Activated CD8-positive, alpha-beta memory T cell treated with anti-CD3 and anti-CD28 coated beads, Interleukin-2, amount 10 ng/mL, durations not matched to agents 7 days and 5 days (primary cell): ENCODE measurements at places on chromosomes 2 and 18. TPM values are rescaled to one million over a fixed set of nuclear protein-coding genes. Genes with fewer than 3 reads are reported as not detected.
A peak's percentile ranks its signal among the peaks of the same experiment; 100 is the strongest.

The BOLL gene
- not detected for total RNA-seq

The PTCD3 gene
- 172 TPM for total RNA-seq

The CHRNG gene
- not detected for total RNA-seq

The PFN4 gene
- total RNA-seq: not detected

The SIX3 gene
- total RNA-seq: 0.21 TPM

The SOX11 gene
- total RNA-seq: not detected

The MLPH gene
- total RNA-seq: not detected

The TACR1 gene
- total RNA-seq: not detected

The ELOA2 gene
- total RNA-seq: not detected

The LYPD1 gene
- total RNA-seq: not detected

The OR6B2 gene
- total RNA-seq: not detected

The SIX2 gene
- not detected for total RNA-seq

The LINC00305 gene
- not detected for total RNA-seq

The OR6B3 gene
- total RNA-seq: not detected

The UBXN2A gene
- total RNA-seq: 13.1 TPM

The SMAD7 gene
- 18.5 TPM for total RNA-seq

The GAREM2 gene
- total RNA-seq: 2.5 TPM

The SKOR2 gene
- not detected for total RNA-seq

The TXNL4A gene
- 151 TPM for total RNA-seq

The RFTN2 gene
- total RNA-seq: not detected

DNA sequence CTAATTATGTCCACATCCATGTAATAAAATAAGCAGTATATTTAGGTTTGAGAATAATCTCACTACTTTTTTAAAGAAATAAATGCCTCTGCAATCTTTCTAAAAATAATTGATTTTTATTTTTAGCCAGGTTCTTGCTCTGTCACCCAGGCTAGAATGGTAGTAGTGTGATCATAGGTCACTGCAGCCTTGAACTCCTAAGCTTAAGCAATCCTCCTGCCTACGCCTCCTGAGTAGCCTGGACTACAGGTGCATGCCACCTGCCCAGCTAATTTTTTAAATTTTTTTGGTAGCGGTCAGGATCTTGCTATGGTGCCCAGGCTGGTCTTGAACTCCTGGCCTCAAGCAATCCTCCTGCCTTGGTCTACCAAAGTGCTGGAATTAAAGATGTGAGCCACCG, 133.3 kb downstream of the CAMKMT start:
- no peak overlapping the region for H3K27ac ChIP-seq
- no peak overlapping the region for H3K4me3 ChIP-seq
- H3K27me3 ChIP-seq: no peaks in the 10 kb centered on the region
- H3K4me1 ChIP-seq: no peaks in the 10 kb centered on the region

- no peaks in the 10 kb centered on the region for H3K27me3 ChIP-seq
- no peak for DNase-seq
- no peak overlapping the region for H3K27ac ChIP-seq
- H3K4me1 ChIP-seq: no peaks in the 10 kb centered on the region
- no peaks in the 10 kb centered on the region for H3K36me3 ChIP-seq
- H3K4me3 ChIP-seq: no peak overlapping the region
Measured at GRCh38 chr2:66995636-66996035, 401.5 kb upstream of the ETAA1 start.

DNA sequence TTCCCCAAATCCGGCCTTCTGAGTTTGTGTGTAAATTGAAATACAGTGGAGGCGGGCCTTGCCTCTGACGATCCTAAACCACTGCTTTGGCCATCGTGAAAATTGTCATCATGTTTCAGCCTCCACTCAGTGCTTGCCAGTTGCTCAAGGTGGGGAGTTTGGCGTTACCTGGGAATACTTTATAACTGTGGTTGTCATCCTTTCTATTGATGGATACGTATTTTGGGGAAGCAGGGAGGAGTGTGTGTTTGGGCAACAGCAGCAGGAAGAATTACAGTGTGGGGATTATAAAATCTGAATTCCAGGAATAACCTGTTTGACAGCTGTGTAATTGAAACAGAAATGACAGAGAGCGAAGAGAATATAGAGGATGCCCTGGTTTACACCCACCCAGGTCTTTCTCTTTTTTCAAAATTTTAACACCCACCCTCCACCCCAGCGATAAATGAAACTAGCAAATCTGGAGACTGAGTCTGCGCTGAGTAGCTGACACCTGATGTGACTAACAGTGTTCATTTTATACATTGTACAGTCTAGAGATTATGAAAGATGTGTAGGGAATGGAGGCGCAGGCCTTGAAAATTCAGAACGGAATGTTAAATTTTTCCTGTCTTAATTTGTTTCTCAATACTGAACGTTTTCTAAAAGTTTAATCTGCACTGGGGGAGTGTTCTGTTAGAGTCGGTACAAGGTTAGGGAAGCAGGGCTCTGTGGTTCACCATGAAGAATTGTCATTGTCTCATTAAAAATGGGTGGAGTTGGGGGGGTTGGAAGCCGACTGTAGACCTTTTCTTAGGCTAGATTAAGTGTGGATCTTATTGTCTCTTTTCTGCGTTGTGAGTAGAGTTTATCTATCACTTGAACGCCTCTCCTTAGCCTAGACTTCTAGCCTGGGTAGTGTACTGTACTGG, 1.6 kb downstream of the MAP4K4 start:
- H3K27ac ChIP-seq: no peak overlapping the region
- H3K4me1 ChIP-seq: peaks cover 29% of the 10 kb centered on the region
- no peak overlapping the region for H3K4me3 ChIP-seq
- peaks cover 14% of the 10 kb centered on the region for H3K27me3 ChIP-seq

DNA sequence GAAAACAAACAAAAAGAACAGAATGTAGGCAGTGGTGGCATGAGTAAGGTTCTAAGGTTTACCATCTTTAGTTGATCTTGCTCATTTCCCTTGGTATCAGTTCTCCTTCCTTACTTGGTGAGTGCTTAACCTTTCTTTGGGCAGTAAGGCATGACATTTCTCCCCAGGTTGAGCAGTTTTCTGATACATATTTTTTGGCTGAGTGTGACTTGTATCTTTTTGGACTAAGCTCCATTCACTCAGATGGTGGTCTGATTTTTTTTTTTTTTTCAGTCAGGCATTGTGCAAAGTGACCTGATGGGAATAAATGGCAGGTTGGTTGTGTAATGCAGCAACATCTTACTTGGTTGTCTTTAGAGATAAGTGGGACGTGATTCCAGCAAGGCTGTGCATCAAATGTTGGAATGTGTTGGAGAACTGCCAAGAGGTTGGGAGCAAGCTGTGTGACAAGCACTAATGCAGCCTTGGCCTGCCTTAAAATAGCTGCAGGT, 15.1 kb downstream of the SPTBN1 start:
- no peak overlapping the region for H3K4me3 ChIP-seq
- no peaks in the 10 kb centered on the region for H3K36me3 ChIP-seq
- H3K27ac ChIP-seq: no peak overlapping the region
- DNase-seq: no peak

DNA sequence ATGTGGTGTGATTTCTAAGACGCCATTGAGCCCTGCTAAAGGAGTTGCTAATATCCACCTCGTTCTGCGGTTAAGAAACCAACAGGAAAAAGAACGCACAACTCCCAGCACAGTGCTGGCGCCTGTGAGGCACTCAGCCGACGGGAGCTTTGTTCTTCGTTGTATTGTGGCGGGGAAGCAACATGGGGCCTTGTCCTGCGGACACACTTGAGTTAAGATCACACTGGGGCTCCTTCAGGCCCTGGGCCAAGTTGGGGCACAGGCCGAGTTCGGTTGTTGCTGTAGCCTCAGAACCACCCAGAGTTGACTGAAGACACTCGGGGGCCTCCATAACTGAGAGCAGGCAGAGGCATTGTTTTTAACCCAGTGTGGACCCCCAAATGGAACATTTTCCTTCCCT, 30.6 kb upstream of the CD8A start:
- peak overlapping the region; percentile 83 for H3K4me3 ChIP-seq
- peak; percentile 72 for DNase-seq
- peaks cover 81% of the 10 kb centered on the region for H3K4me1 ChIP-seq
- peak overlapping the region; percentile 98 for H3K27ac ChIP-seq
- peaks cover 42% of the 10 kb centered on the region for H3K36me3 ChIP-seq

GRCh38 chr2:17442334-17442733, 75.9 kb downstream of the RAD51AP2 start:
- H3K4me3 ChIP-seq: no peak overlapping the region
- H3K36me3 ChIP-seq: no peaks in the 10 kb centered on the region
- H3K27me3 ChIP-seq: no peaks in the 10 kb centered on the region
- no peaks in the 10 kb centered on the region for H3K4me1 ChIP-seq

DNA sequence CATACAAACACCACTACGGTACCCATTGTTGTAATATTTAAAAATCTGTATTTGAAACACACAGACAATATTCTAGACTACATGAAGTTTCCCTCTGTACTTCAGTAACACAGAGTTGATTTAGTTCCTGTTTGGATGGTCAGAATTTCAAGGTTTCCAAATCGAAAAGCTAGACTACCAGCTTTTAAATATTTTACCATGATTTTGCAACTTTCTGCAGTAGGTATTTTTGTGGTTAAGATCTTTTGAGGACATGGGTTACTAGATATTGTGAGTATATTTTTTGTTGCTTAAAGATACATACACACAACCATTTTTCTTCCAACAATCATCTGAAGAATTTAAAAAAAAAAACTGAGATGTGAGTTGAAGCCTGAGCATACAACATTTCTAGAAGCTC, 10.9 kb downstream of the SERPINB5 start:
- DNase-seq: no peak
- H3K27ac ChIP-seq: no peak overlapping the region
- H3K27me3 ChIP-seq: peaks cover 37% of the 10 kb centered on the region
- H3K4me1 ChIP-seq: no peaks in the 10 kb centered on the region
- no peak overlapping the region for H3K4me3 ChIP-seq

DNA sequence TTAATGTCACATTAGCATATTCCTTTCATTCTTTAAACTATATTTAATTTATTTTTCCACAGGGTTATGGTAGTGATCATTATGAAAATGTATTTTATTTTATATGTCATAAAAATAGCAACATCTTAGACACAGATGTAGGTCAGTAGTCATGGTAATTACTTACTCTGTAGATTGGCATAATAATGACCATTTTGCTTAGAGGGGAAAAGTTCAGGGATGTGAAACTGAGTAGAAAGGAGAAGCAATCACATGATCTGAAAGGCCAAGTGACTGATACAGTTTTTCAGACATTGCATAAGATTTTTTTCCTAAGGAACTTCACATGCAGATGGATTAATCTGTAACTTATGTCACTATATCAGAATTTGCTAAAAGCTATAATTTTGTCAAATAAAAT, 286.9 kb downstream of the CTNNA2 start:
- H3K27me3 ChIP-seq: no peaks in the 10 kb centered on the region
- no peaks in the 10 kb centered on the region for H3K36me3 ChIP-seq
- no peak overlapping the region for H3K27ac ChIP-seq
- no peaks in the 10 kb centered on the region for H3K4me1 ChIP-seq

GRCh38 chr2:130891966-130892365, 55.3 kb downstream of the ARHGEF4 start:
- DNase-seq: no peak
- H3K27me3 ChIP-seq: peaks cover 12% of the 10 kb centered on the region
- no peaks in the 10 kb centered on the region for H3K4me1 ChIP-seq
- H3K36me3 ChIP-seq: no peaks in the 10 kb centered on the region
- no peak overlapping the region for H3K27ac ChIP-seq

DNA sequence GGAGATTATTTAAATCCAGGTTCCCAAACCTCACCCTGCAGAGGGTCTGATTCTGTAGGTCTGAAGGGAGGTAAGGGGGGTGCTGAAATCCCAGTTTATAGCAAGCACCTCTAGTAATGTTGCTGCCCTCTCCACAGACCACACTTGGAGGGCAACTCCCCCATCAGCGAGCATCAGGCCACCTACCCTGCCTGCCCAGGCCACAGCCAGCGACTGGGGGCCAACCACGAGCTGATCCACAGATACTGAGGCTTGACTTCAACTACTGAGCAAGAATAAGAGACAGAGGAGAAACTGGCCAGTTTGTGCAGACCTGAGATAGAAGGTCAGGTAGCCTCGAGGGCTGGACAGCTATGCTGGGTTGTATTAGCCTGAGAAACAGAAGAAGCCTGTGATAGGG, 36.3 kb upstream of the LBH start:
- H3K27ac ChIP-seq: no peak overlapping the region
- no peaks in the 10 kb centered on the region for H3K27me3 ChIP-seq

- DNase-seq: peak; percentile 67
- no peak overlapping the region for H3K4me3 ChIP-seq
- peaks cover 9% of the 10 kb centered on the region for H3K27me3 ChIP-seq
- H3K36me3 ChIP-seq: no peaks in the 10 kb centered on the region
Measured at GRCh38 chr2:128520791-128521190, 202.1 kb upstream of the HS6ST1 start.

GRCh38 chr2:239751679-239752355, 273.3 kb downstream of the NDUFA10 start:
- no peaks in the 10 kb centered on the region for H3K27me3 ChIP-seq
- no peak overlapping the region for H3K4me3 ChIP-seq
- no peaks in the 10 kb centered on the region for H3K4me1 ChIP-seq
- H3K27ac ChIP-seq: no peak overlapping the region
